ENCODE measurements at places on chromosomes 13 and 19.
A peak's percentile ranks its signal among the peaks of the same experiment; 100 is the strongest.

GRCh38 chr19:44951179-44952159 is 3.7 kb upstream of the CLPTM1 start:
- DNase-seq, result peak; percentile 89

DNA sequence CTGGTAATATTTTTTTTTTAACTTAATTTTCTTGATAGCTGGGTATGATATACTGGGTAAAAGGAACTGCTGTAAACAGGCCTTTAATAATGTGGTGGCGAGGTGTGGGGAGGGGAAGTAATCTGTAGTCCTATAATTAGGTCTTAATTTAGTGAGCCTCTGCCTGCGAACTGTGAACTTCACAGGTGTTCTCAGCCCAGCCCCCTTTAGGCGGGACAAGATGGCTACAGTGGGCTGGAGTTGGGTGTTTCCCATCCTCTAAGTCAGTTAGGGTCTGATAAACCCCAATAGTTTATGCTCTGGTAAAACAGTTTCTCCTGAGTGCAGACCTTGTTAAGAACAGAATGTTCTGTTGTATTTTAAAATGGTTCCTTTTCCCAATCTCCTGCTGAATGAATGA is 97.6 kb upstream of the SERP2 start:
- DNase-seq, result no peak

- DNase-seq, result no peak
Observed at GRCh38 chr13:73665261-73665660, 468.9 kb downstream of the KLF12 start.

GRCh38 chr19:53537521-53538377 is at the start of gene ZNF331:
Gene ZNF331, plus strand, starts transcription at chr19:53538145. Its CDS starts 31,232 bp downstream, at chr19:53569377.
- DNase-seq, result peak; percentile 69

DNA sequence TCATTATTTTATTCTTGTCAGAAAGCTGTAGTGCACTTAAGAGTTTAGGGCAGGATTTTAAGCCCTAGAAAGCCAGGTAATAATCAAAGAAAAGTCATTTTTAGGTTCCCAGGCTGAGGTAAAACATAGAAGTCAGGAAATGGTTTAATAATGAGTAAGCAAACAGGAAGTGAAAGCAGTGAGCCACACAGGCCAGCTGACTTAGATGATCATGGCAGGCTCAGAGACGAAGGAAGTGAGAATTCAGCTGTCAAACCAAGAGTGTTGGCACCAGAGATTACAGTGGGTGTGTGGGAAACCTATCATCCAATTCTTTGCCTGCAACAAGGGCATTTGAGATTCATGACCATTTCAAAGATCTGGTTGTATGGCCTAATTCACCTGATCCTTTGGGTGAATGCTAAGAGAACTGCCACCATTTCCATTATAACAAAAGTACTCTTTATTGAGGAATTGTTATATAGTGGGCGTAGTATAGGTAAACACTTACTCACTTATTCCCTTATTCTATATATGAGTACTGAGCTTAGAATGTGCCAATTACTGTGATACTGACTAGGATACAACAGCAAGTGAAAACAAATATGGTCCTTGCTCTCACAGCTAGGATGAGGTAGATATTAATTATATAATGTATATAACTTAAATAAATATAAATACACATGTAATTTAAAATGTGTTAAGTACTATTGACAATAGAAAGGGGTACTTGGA is 103.7 kb upstream of the EDNRB start:
- DNase-seq, result peak; percentile 13

GRCh38 chr13:36157480-36157879 is 26.3 kb upstream of the DCLK1 start:
- no peak for DNase-seq

DNA sequence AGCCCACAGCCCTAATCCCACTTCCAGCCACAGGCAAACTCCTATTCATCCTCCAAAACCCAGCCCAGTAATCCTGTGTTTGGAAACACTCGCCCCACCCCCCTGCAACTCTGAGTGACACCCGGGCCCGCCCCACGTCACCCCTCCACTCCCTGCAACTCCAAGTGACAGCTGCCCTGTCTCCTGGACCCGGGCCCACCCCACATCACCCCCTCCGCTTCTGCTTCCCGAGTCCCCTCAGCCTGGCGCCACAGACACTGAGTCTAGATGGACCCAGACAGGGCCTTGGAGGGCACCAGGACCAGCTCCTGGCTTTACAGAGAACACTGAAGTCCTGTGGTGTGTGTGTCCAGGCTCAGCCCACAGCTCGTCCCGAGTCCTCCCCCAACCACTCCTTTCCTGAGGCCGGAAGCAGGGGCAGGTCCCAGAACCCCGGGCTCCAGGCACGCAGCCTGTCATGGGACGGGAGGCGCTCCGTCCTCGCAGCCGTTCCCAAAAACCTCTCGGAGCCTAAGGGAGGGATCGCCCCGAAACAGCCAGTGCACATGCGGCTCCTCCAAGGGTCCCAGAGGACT is 7.7 kb downstream of the REXO1 start:
- DNase-seq, result no peak

DNA sequence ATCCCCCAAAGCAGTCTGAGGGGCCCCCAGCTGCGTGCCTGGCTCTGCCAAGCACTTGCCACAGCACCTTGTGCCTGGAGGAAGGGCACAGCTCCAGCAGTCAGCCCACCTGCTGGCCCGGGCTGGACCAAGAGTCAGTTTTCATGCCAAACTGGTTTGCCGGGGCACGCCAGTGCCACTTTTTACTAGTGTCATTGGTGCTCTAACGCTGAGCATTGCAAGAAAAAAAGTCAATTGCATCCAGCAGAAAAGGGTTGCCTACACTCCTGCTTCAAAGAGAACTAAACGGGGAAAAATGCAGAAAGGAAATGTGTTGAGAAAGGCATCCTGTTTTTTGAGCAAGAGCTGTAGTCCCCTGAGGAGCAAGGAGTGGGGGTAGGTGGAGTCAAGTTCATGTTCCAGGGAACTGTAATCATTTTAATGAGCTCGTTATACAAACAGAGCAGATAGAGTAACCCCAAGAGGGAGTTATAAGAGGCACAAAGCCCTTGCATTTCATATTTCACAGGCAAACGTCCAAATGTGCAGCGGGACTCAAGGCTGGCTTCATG is 68.4 kb downstream of the F2RL3 start:
- DNase-seq, result no peak

DNA sequence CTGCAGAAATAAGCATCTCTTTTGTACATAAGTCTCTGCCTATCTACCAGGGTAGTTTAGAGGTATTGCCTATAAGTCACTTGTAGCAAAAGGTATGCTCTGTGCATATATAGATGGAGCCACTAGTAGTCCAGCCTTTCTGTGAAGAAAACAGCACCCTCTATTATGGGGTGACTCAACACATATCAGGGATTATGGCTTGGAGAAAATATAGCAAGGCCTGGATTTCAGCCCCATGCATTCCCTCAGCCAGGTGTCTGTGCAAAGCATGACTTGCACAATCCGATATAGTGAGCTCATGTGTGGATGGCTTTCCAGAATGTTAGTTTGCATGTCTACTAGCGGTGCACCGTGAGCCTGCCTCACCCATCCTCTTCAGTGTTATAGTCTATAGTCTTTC is 13.4 kb upstream of the NALCN start:
- DNase-seq, result no peak

- no peak for DNase-seq
Observed at GRCh38 chr13:30078059-30078458, 227.6 kb upstream of the UBL3 start.

GRCh38 chr13:37349916-37350315 is 244.5 kb upstream of the CSNK1A1L start:
- no peak for DNase-seq

DNA sequence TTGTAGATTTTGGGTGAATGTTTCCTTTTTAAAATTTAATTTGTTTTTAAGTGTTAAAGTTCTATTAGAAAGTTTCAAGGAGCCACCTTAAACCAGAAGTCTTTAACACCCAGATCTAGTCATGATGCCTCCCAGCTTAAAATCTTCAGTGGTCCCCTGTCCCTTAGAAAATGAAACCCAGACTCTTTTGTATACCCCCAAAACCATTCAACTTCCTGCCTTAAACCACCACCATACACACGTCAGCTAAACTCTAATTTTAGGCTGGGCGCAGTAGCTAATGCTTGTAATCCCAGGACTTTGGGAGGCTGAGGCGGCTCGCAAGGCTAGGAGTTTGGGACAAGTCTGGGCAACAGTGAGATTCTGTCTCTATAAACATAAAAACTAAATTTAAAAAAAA is 37.9 kb downstream of the N4BP2L1 start:
- DNase-seq, result no peak

DNA sequence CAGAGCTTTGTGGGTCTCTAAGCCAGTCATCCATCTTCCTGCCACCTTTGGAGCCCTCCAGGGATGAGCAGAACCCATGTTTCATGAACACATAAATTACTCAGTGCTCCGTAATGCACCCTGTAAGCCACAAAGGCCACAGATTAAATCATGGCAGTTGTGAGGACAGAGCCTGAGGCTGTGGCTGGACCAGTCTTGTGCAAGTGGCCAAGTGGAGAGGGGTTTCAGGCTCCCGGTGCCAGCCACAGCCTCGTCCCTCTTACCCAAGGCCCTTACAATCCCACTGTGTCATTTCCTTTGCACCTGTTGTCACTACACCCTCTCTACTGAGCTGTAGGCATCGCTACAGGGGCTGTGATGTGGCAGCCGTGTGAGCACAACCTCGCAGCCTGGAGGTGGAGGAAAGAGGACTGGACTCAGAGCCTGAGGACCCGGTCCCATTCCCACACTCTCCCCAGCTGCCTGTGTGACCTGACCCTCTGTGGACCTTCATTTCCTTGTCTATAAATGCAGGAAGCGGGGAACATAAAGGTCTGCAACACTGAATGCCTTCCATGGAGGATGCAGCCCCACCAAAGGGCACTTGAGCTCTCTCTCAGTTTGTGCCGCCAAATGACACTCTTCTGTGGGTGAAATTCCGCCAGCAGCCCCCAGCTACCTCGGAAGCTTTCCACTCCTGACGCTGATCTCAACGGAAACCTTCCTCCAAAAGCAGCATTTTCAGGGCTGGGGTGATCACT is 792.0 kb downstream of the UQCRFS1 start:
- DNase-seq, result no peak

- no peak for DNase-seq
Observed at GRCh38 chr19:33229962-33230361, 4.3 kb upstream of the SLC7A10 start.

DNA sequence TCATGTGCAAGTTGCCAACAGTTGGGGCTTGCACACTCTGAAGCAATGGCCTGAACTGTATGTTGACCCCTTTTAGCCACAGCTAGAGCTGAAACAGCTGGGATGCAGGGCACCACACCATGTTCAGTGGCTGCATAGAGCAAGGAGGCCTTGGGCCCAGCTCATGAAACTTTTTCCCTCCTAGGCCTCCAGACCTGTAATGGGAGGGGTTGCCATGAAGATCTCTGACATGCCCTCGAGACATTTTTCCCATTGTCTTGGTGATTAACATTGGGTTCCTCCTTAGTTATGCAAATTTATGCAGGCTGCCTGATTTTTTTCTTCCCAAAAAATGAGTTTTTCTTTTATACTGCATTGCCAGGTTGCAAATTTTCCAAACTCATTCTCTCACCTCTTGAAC is 165.1 kb upstream of the PRR20A start:
- no peak for DNase-seq

DNA sequence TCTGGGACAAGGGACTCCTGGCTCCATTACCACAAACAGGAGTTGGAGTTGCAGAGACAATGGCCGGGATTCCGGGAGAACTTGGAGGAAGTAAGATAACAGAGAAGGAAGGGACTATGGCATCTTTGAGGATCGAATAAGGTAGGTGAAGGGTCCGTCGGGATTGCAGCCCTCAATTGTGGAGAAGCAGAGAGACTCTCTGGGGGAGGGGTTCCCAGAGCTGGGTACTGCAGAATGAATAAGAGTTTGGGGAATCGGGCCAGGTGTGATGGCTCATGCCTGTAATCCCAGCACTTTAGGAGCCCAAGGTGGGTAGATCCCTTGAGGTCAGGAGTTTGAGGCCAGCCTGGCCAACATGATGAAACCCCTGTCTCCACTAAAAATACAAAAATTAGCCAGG is 3.8 kb downstream of the BST2 start:
- DNase-seq, result no peak

- DNase-seq, result no peak
Observed at GRCh38 chr13:86765462-86765861, 905.7 kb upstream of the SLITRK5 start.

DNA sequence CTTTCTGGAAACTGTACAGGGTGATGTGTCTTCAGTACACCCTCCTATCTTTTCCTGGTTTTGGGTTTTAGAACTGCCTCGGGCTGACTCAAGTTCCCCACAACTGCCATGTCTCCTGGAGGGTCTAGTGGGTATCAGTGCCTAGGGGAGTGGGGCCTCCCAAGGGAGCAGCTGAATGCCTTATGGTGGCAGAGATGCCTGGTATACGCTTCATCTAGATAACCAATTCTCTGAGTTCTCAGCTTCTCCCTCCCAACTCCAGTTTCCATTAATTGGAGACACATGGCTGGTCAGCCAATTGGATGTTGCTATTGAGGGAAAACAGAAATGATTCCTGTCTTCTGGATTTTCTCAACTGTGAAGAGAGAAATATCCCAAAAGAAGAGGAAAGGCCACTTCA is 12.8 kb downstream of the ZNF439 start:
- DNase-seq, result no peak

DNA sequence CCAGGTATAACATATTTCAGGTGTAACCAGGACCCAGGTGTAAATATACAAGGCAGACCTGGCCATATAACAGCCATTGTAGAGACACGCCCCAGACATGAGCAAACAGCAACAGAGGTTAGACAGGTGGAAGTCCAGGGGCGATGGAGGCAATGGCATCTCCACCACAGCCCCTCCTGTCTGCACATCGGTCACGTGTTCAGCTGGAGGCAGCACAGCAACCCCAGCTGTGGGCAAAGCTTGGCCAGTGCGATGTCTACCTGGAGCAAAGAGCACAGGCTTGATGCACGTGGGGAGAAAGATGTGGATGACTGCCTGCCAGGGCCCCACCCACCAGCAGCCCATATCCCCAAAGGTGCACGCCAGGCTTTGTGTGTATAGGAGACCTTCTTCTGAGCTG is 4.4 kb downstream of the CYP4F2 start:
- DNase-seq, result no peak

GRCh38 chr13:91181892-91182291 is 165.6 kb upstream of the MIR17HG start:
- no peak for DNase-seq

DNA sequence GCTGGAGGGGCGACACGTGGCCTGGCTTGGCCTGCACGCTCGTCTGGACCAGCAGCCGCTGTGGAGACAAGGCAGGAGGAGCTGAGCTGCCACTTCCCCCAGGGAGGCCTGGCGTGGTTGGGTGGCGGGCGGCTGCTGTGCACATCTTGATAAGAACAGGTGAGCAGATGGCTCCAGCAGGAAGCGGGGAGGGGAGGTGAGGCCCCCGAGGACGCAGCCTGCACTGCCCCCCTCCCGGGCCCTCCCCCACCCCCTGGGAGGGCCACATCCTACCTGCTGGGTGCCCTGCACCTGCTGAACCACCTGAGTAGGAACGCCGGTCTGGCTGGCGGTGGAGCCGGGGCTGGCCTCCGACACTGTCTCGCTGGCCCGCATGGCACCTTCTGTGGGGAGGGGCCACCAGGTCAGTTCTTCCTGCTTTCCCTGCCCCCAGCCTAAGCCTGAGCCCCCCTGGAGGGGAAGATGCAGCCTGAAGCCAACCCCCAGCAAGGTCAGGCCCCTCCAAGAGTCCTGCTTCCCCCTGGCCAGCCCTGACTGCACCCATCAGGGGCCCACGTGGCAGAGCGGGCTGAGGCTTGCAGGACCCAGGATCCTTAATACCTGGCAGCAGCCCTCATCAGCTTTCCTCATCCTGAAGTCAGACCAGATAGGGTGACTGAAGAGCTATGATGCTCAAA is 22.8 kb downstream of the RFX1 start:
- DNase-seq, result no peak

- DNase-seq, result no peak
Observed at GRCh38 chr19:41599175-41599966, 23.4 kb downstream of the CEACAM21 start.
